ENCODE measurements at places on chromosomes 2 and 18.

- DNase-seq, result no peak
Observed at GRCh38 chr2:127678531-127678930, 3.2 kb upstream of the LIMS2 start.

- DNase-seq, result no peak
Observed at GRCh38 chr2:240510513-240511210, 47.1 kb downstream of the ANKMY1 start.

- DNase-seq, result no peak
Observed at GRCh38 chr2:167551416-167551815, 663.1 kb downstream of the XIRP2 start.

DNA sequence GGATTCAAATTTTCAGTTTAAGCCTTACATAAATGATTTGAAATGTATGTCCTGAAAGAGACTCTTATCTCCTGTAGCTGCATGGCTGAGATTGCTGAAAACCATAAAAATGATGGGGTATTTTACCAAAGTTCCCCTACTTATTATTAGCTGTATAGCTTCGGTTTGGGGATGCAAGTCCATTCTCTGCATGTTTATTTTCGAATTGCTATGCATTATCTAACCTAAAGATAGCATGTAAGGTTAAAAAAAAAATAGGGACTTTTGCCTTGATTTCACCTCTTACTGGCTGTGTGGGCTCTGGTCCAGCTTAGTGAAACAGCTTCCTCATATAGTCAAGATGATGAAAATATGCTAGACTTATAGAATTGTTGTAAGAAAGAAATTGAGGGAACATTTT, 14.0 kb upstream of the ACOXL start:
- DNase-seq, result no peak

GRCh38 chr2:116160657-116161056, 1653.8 kb upstream of the DDX18 start:
- no peak for DNase-seq

DNA sequence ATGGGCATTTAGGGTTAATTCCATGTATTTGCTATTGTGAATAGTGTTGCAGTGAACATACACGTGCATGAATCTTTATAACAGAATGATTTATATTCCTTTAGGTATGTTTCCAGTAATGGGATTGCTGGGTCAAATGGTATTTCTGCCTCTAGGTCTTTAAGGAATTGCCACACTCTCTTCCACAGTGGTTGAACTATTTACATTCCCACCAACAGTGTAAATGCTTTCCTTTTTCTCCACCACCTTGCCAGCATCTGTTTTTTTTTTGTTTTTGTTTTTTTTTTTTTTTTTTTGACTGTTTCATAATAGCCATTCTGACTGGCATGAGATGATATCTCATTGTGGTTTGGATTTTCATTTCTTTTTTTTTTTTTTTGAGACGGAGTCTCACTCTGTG, 62.4 kb downstream of the GTF3C3 start:
- no peak for DNase-seq

GRCh38 chr2:173117678-173118077, 42.0 kb downstream of the MAP3K20 start:
- no peak for DNase-seq

GRCh38 chr2:3266925-3267867, 110.4 kb downstream of the EIPR1 start:
- DNase-seq, result no peak

DNA sequence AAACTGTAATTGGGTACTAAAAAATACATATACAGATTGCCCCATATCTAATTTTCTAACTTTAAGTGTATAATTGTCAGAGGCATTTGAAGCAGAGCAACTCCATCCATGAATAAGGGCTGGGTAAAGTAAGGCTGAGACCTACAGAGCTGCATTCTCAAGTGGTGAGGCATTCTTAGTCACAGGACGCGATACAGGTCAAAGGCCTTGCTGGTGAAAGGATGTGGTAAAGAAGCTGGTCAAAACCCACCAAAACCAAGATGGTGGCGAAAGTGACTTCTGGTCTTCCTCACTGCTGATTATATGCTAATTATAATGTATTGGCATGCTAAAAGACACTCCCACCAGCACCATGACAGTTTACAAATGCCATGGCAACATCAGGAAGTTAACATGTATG, 50.0 kb downstream of the SLC8A1 start:
- no peak for DNase-seq
